ENCODE measurements at places on chromosomes 3 and 15.
A peak's percentile ranks its signal among the peaks of the same experiment; 100 is the strongest.

DNA sequence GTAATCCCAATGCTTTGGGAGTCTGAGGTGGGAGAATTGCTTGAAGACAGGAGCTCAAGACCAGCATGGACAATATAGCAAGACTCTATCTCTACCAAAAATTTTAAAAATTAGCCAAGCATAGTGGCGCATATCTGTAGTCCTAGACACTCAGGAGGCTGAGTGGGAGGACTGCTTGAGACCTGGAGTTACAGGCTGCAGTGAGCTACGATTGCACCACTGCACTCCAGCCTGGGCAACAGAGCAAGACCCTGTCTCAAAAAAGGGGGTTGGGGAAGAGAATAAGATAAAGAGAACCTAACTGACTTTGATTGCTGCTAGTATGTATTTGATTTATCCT lies 755 bp downstream of the CD200R1 start:
- DNase-seq = no peak

DNA sequence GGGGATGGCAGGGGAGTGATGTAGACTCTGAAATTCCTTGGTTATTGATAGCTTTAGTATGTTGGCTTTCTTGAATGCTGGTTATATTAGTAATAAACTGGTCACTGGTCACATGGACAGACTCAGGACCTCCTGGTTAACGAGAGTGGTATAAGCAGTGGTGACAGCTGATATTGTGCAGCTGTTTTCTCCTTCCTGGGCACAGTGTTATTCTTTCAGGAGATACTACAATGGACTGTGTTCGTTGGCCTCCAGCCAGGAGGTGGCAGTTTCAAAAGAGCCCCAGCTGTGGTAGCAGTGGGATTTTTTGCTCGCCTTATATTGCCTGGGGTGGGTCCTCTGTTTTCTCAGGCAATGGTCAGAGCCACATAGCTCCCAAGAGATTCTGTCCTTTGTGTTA lies 181.6 kb upstream of the RBMS3 start:
- no peak for DNase-seq

- no peak for DNase-seq
These were observed 163.7 kb downstream of the TCF12 start for GRCh38 chr15:57082054-57082728.

GRCh38 chr3:131218196-131218595 lies 163.4 kb upstream of the NUDT16 start:
- no peak for DNase-seq

DNA sequence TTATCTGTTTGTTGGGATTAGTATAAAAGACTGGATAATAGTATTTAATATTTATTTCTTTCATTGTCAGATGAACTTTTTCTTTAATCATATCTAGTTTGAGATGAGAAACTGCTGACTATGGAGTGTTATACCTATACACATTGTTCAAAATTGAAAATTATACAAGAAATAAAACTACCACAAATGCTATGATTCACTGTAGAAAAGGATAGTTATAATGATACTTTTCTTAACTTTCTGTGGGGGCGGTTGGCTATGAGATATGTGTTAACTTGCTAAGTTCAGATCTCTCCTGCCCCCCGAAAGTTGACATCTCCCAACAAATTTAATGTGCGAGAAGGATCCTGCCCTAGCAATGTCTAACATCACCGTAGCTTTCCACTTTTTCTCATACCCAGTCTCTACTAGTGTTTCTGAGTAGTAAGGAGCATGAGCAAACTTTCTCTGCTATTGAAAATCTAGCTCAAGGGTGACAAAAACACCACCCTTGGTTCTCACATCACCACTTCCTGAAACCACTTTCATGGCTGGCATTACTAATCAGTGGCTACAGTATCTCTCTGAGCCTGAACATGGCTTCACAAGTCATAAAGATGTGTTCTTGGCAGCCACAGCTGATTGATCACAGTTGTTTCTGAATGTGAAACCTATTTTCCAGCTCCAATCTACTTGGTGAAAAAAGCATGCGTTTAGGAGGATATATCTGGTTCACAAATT lies 15.8 kb upstream of the SAMMSON start:
- no peak for DNase-seq

DNA sequence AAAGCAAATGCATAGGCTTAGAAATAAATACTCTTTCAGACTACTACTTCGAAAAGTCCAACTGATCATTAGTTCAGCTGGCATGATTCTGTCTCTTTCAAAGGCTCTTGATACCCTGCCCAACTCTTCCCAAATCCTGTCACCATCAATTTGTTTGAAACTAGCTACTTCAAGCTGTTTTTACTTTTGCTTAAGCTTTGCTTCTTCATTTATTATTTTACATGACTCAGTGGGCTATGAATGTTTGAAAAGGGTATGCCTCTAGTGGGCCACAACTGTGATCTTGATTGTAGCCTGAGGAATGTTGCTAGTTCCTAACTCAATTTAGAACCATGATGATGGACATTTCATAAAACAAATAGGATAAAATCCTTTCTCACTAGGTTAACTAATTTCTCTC lies 340.8 kb downstream of the NAALADL2 start:
- no peak for DNase-seq

GRCh38 chr15:43749690-43750345 lies 3.6 kb downstream of the PDIA3 start:
- no peak for DNase-seq

GRCh38 chr3:39473452-39474125 lies 6.1 kb downstream of the MOBP start:
- no peak for DNase-seq

DNA sequence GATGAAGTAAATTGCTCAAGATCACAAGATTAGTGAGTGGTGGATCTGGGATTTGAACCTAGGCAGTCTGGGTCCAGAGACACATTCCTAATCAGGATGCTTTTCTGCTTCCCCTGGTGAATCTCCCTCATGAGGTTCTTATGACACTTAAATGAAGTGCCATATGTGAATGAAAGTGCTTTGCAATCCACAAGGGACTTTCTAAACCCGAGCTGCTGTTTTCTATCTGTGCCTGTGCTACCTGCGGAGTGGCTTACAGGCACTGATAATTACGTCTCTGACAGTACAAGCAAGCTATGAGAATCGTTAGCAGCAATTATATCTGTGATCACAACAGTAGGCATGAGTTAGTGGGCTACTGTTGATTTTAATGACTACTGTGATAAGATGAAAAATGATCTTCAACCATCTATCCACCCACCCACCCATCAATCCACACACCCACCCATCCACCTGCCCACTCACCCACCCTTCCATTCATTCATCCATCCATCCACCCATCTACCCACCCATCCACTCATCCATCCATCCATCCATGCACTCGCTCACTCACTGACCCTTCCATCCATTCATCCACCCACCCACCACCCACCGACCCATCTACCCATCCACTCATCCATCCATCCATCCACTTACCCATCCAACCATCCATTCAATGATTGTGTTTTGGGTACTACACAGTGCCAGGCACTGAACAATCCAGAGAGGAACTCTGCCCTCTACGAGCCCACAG lies 51.8 kb downstream of the ATP2B2 start:
- DNase-seq = no peak

DNA sequence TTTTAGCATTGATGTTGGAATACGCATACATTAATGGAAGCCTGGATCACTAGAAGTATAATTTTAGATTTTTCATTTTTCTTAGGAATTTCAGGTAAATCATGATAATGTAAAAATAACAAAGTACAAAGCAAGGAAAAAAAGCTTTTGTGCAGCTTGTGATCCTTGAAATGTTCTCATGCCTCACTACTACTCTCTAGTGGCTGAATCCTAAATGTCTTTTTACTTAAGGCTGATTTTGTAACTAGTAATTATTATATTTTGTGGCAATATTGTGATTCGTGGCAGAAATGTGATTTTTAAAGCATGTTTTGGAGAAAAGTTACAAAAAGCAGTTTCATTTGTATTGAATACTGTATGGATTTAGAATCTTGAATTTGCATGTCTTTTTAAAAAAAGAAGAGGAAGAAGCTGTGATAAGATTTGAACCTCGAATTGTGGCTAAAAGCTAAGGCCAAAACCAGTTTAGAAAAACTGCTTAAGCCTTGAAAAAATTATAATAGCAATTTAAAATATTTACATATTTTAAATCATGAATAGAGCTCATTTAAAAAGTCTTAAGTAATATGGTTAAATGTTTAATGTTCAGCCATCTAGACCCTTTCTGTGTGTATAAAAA lies 39.0 kb downstream of the U2SURP start:
- peak; percentile 7 for DNase-seq

- no peak for DNase-seq
These were observed 522 bp downstream of the MED12L start for GRCh38 chr3:151085889-151086483.

- DNase-seq = no peak
These were observed 353.5 kb downstream of the MCTP2 start for GRCh38 chr15:94584833-94585244.

DNA sequence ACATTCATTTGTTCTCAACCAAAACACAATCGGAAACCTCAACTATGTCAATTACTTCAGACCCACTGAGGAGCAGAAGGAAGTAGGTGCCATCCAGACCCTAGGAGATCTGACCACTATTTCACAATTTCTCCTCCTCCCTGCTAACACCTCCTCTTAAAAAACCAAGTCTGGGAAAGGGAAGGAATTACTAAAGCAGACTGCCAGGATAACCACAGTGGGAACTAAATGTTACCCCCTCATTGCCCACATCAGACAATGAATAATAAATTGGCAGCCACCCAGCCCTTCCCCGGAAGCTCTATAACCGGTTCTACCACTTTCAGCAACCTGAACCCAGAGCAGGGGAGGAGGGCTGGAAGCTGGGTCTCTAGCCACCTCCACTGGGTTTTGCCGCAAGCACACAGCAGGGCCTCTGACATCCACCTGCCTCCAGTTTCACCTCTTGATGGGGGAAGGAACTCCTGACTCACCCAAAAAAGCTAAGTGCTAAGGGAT lies 17.6 kb downstream of the C15orf62 start:
- no peak for DNase-seq

DNA sequence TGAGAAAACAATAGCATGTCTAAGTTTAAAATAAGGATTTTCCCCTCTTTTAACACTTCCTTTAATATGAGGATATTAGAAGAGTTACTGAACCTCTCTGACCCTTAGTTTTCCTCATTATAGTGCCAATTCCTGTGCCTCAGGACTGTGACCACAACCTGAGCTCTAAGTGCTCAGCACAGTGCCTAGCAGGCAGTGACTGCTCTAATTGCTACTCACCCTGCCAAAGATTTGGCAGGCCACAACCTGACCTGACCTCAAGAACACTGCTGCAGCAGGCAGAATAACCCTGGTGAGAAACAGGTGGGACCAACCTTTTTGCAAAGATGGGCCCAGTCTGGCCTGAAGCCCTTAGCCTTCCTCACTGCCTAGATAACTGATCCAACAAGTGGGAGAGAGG lies 35.7 kb downstream of the NBEAL2 start:
- DNase-seq = no peak

DNA sequence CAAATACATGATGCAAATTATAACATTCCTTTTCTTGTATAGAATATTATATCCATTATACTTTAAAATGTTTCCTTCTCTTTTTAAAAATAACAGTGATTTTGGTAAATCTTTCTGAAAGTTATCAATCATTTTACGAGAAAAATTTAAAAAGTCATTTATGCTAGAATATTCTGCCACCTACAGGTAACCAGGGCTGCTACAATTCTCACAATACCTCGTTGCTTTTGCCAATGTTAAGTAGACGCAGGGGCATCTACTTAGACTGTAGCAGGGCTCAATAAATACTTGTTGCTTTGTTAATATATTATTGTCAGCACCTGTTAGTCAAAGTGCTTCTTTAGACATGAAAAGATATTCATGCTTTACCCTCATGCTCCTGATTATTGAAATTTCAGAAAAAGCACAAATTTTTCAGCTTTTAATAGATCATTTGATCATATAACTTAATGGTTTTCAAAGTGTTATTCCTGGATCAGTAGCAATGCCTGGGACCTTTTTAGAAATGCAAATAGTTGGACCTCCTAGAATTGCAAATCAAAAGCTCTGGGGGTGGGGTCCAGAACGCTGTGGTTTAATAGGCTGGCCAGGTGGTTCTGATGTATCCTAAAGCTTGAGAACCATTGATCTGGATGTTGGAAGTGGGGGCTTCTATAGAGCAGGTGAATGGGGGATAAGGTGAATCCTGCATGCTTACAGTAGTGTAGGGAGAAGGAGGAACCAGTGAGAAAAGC lies 223.6 kb upstream of the PDZRN3 start:
- DNase-seq = peak; percentile 46

GRCh38 chr15:33730815-33731214 lies 237.5 kb upstream of the CHRM5 start:
- DNase-seq = no peak

DNA sequence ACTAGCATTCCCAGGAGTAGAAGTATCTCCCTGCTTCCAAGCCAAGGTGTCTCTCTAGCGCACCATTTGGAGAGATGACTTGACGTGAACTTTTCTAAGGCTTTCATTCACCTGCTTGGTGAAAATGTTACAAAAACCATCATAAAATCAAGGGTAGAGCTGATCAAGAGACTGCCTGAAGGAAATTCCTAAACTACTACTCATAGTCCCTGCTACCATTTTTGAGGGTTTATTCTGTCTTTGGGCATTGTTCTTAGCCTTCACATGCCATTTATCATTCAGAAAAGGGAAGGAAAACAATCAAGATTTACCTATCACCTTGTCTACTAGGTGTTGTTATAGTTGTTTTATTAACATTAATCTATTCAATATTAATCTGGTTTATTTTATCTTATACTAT lies 525.8 kb downstream of the NTRK3 start:
- DNase-seq = no peak

GRCh38 chr3:157920822-157921700 lies 185.2 kb downstream of the SHOX2 start:
- no peak for DNase-seq

DNA sequence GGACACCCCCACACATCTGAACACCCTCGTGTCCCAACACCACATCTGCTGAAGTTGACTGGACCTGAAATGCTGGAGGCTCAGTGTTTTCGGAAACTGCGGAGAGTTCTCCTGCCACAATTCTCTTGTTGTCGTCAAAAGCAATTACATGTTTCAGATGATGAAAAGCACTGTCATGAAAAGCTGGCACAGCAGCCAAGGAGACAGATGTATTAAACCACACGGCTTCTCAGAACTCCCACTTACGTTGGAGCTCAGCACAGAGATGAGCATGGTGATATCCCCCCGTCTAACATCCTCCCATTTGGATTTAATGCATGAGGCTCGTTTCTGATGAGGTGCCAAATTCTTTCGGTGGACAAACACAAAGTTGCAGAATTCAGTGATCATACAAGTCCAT lies 180.1 kb downstream of the RORA start:
- DNase-seq = no peak

DNA sequence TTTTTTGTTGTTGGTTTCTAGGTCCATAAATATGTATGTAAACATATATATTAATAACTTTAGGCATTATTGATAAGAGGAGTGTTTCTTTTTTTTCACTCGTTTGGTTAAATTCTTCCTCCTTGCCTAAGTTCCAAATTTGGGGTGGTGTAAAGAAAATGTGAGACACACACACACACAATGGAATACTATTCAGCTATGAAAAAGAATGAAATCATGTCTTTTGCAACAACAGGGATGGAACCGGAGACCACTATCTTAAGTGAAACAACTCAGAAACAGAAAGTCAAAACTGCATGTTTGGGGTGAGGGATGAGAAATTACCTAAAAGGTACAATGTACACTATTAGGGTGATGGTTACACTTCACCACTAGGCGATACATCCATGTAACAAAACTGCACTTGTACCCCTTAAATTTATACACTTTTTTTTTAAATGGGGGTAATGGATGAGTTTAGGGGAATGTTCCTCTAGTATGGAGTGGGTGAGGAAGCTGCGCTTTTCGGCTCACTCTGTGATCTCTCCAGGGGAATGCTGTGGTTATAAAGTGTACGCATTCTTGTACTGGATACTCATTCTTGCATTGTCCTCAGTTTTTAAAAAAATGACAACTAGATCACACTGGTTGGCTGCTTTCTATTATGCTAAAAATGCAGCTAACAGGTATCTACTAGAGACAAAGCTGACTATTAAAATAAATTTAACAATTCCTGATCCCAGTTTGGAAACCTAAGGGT lies 50.8 kb upstream of the PPARG start:
- DNase-seq = no peak

Data from hippocampal formation (tissue), 2 donors.